Esophagus squamous epithelium (tissue), 5 donors: ENCODE measurements at places on chromosomes 4 and X.

GRCh38 chrX:18889346-18890048 lies 94.4 kb downstream of the PHKA2 start:
- no peak for DNase-seq

GRCh38 chrX:71158603-71159002 lies 14.0 kb downstream of the NLGN3 start:
- no peak for DNase-seq

- DNase-seq = no peak
These were observed 114.1 kb downstream of the TLL1 start for GRCh38 chr4:165986956-165987698.

GRCh38 chr4:147913137-147913536 lies 181.2 kb downstream of the ARHGAP10 start:
- DNase-seq = no peak

- DNase-seq = no peak
These were observed 115.5 kb downstream of the USP9X start for GRCh38 chrX:41200785-41201184.

DNA sequence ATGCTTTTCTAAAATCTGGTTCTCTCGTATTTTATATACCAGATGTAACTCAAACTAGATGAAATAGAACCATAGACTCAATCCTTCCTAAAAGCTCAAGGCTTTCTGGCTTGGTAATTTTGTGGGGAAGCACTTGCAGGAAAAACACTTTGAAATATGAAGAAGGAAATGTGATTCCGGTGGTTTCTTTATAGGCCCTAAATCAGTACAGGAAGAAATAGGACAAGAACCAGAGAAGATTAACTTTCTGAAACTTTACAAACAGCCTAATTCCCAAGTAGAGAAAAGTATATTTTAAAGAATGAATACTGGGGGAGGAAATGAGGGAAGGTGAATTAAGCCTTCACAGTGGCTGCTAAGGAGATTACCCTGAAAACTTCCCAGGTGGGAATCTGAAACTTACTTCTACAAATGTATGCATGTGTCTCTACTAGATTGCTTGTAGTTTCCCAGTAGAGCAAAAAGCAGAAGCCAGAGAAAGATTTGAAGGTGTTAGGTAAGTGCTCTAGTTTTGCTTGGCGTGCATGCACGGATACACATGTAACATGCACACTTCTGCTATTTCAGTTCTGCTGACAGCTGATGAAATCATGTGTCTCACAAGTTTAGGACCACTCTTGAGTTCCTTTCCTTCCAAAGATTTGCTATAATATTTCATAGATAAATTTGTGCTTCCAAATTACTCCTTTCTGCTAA lies 92.1 kb downstream of the AFF1 start:
- no peak for DNase-seq

GRCh38 chr4:71217688-71218087 lies 121.1 kb upstream of the SLC4A4 start:
- no peak for DNase-seq

GRCh38 chrX:23509256-23509655 lies 158.0 kb upstream of the PRDX4 start:
- no peak for DNase-seq

GRCh38 chr4:38590046-38590445 lies 74.0 kb upstream of the KLF3 start:
- DNase-seq = no peak

DNA sequence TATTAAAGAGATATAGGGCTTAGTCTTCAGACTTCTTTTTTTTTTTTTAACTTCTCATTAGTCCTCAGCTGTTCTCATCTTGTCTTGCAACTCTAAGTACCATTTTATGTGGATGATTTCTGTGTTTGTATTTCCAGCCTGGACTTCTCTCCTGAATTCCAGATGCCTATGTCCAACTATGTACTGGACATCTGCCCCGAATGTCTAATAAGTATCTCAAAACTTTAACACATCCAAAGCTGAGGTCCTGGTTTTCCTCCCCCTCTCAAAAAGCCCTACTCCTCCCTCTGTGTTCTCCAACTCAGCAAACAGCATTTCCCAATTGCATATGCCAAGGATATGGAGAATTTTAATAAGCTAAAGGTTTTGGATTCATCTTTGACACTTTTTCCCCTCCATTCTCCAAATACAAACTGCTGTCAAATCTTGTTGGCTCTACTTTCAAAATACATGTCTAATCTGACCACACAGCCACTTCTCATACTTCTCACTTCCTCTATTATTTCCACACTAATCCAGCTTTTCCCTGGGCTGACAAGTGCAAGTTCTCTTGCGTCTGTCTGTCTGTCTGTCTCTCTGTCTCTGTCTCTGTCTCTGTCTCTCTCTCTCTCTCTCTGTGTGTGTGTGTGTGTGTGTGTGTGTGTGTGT lies 79.8 kb downstream of the CLCN5 start:
- DNase-seq = no peak

DNA sequence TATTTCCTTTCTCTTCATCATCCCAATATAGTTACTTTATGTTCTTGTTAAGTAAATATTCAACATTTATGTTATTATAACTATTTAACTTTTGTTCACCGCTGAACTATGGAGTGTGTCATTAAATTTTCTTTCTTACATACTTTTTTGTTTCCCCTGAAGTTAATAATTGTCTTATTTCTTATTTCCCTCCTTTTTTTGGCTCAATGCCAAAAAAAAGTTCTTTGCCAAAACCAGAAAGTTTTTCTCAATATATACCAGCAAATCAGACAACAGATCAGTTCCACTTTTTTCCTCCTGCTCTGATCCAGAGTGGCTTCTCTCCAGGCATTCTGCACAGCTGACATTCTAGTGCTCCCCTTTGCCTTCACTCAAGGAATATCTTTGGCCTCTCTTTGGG lies 187.0 kb upstream of the PPARGC1A start:
- no peak for DNase-seq

DNA sequence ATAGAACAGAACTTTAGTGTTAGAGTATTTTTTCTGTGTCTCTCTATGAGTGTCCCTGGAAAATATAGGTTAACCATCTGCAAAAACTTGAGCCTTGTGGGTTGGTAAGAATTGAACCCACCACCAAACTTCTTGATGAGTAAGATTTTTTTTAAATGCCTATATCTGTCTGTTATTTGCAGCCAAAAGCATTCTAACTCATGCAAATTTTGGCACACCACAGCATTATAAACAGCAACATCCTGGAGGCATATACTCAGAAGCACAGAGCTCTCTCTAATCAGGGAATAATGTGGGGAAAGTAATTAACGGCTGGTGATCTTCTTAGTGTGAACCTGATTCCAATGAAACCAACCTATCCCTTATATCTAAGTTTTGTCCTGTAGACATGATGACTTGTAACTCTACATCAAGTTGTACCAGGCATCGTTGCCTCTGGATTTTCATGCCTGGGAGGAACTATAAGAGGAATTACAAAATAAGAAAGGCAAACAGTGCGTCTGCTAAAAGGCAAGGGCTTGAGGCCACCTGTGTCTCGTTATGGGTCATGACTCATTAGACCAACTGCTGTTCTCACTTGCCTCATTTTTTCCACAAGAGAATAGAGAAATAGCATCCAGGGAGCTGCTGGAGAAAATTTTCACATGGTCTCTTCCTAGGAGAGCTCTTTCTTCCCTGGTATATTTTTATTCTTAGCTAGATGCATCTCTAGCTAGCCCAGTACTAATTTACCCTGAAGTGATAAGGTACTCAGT lies 202.4 kb downstream of the CHIC2 start:
- no peak for DNase-seq

DNA sequence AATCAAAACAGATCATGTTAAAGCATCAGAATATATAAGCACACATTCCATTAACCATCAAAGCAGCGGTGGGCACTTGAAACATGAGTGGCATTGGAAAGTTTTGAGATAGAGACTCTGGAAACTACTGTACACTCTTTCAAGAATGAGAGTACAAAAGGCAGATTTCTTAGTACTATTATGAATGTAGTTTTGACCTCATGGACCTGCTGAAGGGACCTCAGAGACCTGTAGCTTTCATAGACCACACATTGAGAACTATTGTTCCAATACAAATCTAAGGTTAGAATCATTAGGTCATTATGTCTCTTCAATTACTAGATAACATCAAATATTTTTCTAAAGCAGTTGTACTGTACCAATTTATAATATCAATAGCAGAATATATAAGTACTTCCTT lies 283.6 kb downstream of the RPA4 start:
- no peak for DNase-seq

GRCh38 chrX:106957856-106958255 lies 37.7 kb downstream of the CLDN2 start:
- no peak for DNase-seq

GRCh38 chrX:44012484-44013096 lies 39.4 kb upstream of the NDP start:
- no peak for DNase-seq

DNA sequence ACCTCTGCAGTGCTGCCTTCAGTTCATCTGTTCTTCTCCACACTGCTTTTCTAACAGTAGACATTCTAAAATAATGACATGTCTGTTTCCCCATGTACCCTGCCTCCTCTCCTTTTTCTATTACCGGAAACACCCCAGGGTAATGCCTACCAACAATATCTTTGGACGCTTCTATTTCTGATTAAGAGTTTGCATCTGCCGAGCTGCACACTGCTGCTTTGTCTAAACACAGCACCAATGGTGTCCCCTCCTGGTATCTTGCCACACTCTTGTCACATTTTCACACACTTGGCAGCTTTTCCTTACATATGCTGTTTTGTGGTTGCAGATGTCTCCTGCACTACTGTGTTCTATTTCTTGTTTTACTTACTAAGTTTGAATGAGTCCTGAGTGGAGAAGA lies 288.8 kb downstream of the GRIA2 start:
- no peak for DNase-seq

GRCh38 chr4:155544547-155544946 lies 122.1 kb upstream of the GUCY1A1 start:
- no peak for DNase-seq

DNA sequence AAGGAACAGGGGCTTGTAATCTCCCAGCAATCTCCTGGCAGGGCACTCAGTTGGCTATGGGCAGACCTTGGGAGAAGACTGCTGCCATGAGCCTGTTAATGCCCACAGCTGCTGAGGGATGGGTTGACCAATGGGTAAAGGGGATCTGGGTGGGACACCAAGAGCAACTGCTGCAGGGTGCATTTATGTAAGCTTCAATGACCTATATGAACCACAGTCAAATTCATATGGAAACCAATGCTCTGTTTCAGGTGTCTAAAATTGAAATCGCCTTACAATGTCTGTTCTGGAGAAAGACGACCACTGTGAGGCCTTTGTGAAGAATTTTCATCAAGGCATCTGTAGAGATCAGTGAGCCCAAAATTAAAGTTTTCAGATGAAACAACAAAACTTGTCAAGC lies 6.1 kb downstream of the EPGN start:
- no peak for DNase-seq

DNA sequence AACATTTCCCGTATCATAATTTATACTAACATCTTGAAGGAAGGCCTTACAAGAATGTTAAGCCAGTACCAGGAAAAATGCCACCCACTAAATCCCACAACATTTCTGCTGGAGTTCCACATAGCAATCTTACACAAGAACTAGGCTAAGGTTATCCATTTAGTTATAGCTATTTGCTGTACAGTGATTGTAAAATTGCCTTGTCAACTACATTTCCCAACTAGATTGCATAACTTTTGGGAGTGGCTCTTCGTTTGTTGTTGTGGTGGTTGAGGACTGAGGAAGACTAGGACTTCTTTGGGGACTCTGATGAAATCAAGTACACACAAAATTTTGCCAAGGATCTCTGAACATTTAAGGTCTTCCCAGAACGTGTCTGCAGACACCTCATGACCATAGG lies 8.0 kb downstream of the IBSP start:
- no peak for DNase-seq

GRCh38 chrX:51568586-51568985 lies 50.1 kb downstream of the CENPVL3 start:
- no peak for DNase-seq

- DNase-seq = no peak
These were observed 102.8 kb downstream of the FRMPD4 start for GRCh38 chrX:12241026-12241425.

GRCh38 chrX:46694549-46694948 lies 64.4 kb downstream of the SLC9A7 start:
- DNase-seq = no peak

GRCh38 chrX:95071621-95072020 lies 1397.6 kb downstream of the FAM133A start:
- DNase-seq = no peak

GRCh38 chr4:67130411-67130810 lies 414.9 kb downstream of the CENPC start:
- no peak for DNase-seq

- no peak for DNase-seq
These were observed 7.5 kb upstream of the BCOR start for GRCh38 chrX:40104985-40105834.
